ENCODE measurements at places on chromosomes 12 and 14. TPM values are rescaled to one million over a fixed set of nuclear protein-coding genes. Genes with fewer than 3 reads are reported as not detected.

- no peak for DNase-seq
Observed at GRCh38 chr14:95862243-95862642, 14.4 kb upstream of the TUNAR start.

- no peak for DNase-seq
Observed at GRCh38 chr14:99698642-99699041, 14.5 kb downstream of the CYP46A1 start.

The PHLDA1 gene
- total RNA-seq, result 6.5 TPM

GRCh38 chr12:15050659-15051058, 77.8 kb downstream of the PDE6H start:
- peak; percentile 4 for DNase-seq

DNA sequence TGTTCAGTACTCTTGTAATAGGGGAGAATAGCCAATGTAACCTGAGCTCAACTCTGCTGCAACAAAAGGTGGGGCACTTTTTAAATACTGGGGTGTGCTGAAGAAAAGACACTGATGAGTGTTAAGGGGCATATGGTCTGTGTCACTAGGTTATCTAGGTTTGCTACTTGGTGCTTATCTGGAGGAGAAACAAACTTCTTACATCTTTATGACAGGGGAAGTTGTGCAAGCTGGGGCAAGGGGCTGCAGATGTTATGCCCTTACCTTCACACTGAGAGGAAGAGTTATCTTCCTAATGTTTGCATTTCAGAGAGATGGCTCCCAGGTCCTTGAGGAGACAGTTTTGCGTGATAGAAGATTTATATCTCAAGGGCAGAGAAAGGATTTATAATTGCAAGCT, 90.9 kb upstream of the PKP2 start:
- no peak for DNase-seq

GRCh38 chr12:64631197-64631596, 20.9 kb downstream of the RASSF3 start:
- DNase-seq, result no peak

DNA sequence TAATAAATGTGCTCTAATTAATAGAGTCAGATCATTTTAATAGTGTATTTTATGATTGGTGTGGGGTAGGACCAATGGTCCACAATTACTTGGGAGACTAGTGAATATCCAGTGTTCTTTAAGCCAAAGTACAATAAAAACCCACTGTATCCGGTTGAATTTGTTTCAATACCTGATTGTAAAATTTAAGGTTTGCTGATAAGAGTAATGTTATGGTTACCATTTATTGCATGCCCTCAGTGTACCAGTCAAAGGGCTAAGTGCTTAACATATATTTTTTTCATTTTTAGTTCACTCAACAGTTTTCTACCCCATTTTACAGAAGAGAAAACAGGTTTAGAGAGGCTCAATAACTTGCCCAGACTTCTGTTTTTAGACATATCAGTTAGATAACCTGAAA, 97.9 kb upstream of the ATF1 start:
- no peak for DNase-seq

The REM2 gene
- 9.2 TPM for total RNA-seq

GRCh38 chr14:74712499-74713394, at the start of the genes AREL1 and FCF1:
AREL1 (minus strand) TSS chr14:74713080; CDS start chr14:74685615, 27,465 bp downstream.
FCF1 (plus strand) TSS chr14:74713144; CDS start chr14:74713198, 54 bp downstream.
- peak; percentile 66 for DNase-seq

DNA sequence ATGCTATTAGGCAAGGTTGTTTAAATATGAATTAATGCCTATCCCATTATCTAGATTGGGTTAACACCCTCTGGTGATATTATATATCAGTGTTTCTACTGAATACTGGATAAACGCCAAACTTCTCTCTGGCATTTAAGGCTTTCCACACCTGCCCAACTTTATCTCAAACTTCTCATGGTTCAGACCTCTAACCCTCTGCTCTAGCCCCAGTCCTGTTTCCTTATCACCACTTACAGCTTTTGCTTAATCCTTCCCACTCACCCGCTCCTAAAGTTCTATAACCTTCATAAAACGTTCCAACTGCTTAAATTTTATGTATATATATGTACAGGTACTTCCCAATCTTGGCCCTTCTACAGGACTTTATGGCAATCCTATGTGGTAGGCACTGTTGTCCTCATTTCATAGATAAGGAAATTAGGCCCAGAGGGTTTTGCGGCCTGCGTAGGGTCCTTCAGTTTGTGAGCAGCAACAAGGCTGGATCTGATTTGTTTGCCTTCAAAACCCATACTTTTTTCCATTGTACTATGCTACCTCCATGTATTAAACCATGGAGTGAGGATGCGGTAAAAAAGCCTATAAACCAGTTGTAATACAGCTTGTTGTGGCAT, 1.2 kb downstream of the LPCAT3 start:
- DNase-seq, result no peak

The MANSC4 gene
- not detected for total RNA-seq

GRCh38 chr14:64970041-64970440, 2.1 kb downstream of the RAB15 start:
- DNase-seq, result no peak

All from CD4-positive, alpha-beta T cell (primary cell).